ENCODE measurements at places on chromosomes 11 and 22. TPM values are rescaled to one million over a fixed set of nuclear protein-coding genes. Genes with fewer than 3 reads are reported as not detected.

The IL17REL gene
- total RNA-seq = 0.12 TPM

GRCh38 chr11:64553554-64554201 is 37.3 kb upstream of the SLC22A12 start:
- peak; percentile 74 for DNase-seq

The KREMEN1 gene
- total RNA-seq = 5.9 TPM

- no peak for DNase-seq
Measured at GRCh38 chr11:20731676-20732215, 62.4 kb downstream of the NELL1 start.

DNA sequence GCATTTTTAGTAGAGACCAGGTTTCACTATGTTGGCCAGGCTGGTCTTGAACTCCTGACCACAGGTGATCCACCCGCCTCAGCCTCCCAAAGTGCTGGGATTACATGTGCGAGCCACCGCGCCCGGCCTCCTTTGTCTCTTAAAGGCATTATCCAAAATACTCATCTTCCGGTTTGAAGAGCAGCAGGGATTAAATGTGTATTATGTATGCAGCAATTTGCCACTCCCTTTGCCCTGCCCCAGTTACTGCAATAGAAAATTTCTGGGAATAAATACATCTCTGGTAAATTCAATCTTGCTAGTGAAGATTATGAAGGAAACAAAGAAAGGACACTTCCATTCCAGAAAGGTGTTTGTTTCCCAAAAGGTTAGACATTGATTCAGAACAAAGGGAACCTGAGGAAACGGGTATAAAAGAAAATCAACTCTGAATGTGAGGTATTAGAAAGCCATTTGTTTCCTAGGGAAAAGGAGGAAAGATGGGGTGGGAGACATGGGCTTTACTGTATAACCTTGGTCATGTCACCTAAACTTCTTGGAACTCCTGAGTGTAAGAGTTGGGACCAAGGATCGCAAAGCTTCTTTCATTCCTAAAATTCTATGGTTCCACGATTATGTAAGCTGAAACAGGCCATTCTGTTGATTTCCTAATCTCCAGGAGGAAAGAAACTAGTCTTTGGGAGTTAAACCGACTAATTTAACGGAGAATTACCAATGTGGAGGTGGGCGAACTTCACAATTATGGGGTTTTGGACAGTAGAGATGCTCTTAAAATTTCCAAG is 959 bp upstream of the HIPK3 start:
- no peak for DNase-seq

DNA sequence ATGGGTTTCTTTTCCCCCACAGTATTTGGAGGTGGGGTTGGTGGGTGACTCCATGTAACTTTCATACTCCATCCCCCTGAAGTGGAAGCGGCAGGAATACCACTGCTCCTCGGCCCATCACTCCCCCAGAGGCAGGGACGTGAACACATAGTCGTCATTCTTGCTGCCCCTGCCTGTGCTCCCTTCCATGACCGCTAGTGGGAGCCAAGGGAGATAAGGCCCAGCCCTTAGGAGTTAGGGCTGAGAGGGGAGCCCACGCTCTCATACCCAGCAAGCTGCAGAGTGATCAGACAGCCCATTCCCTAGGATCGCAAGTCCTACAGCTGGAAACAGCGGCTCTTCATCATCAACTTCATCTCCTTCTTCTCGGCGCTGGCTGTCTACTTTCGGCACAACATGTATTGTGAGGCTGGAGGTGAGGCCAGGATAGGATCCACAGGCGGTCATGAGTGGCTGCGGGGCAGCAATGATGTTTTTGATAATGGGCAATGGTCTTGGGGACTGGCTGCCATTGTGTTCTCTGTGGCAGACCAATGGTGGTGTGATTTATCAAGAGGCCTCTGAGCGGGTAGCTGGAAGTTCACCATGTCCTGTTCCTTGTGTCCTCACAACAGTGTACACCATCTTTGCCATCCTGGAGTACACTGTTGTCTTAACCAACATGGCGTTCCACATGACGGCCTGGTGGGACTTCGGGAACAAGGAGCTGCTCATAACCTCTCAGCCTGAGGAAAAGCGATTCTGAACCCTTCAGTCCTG is 15.9 kb downstream of the RHOG start:
- DNase-seq = no peak

The TEX54 gene
- total RNA-seq = not detected

GRCh38 chr11:78851878-78852586 is 277.4 kb upstream of the NARS2 start:
- DNase-seq = no peak

DNA sequence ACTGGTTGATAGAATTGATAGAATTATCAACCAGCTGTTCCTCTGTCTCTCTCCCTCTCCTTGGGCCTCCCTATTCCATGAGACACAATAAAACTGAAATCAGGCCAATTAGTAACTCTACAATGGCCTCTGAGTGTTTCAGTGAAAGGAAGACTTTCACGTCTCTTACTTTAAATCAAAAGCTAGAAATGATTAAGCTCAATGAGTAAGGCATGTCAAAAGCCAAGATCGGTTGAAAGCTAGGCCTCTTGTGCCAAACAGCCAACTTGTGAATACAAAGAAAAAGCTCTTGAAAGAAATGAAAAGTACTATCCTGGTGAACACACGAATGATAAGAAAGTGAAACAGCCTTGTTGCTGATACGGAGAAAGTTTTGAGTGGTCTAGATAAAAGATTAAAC is 16.6 kb downstream of the PIH1D2 start:
- DNase-seq = no peak

The CBLIF gene
- not detected for total RNA-seq

DNA sequence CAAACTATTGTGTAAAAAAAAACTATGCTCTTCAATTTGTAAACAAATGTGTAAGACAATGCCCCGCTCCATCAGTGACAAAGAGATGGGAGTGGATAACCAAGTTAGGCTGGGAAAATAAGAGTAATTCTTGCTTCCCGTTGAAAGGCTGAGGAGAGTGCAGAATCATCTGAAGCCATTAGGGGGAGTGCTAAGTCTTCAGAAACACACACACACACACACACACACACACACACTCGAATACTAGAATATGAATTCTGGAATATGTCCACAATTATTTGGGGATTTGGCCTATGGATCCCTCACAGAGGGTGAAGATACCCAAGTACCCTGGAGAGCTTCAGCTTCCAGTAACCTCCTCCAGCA is 27.8 kb upstream of the ROBO3 start:
- no peak for DNase-seq

- peak; percentile 60 for DNase-seq
Measured at GRCh38 chr22:49966774-49967705, 6.5 kb downstream of the PIM3 start.

The B3GAT1 gene
- not detected for total RNA-seq

The INSC gene
- not detected for total RNA-seq

- no peak for DNase-seq
Measured at GRCh38 chr22:48888466-48889208, 939.0 kb downstream of the BRD1 start.

The ROM1 gene
- 11.9 TPM for total RNA-seq

GRCh38 chr11:36702330-36703054 is 104.5 kb upstream of the RAG2 start:
- no peak for DNase-seq

The FXYD6 gene
- 85.3 TPM for total RNA-seq

DNA sequence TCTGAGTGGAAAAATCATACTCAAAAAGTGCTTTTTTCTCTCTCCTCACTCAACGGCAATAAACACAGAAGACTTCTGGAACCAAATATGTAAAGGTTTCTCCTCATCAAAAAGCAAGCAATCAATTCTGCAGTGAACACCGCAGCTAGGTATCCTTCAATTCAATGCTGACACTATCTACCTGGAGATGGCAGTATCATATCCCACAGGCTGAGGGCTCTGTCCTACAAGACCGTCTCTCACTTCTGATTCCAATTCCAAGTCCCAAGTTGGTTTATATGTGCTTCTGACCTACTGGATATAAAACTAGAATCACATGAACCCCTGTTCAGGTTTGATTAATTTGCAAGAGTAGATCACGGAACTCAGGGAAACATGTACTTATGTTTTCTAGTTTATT is 59.7 kb upstream of the LUZP2 start:
- DNase-seq = no peak

- no peak for DNase-seq
Measured at GRCh38 chr11:119519796-119520195, 96.8 kb upstream of the THY1 start.

The ARHGAP20 gene
- total RNA-seq = 20.3 TPM

The KRTAP5-1 gene
- not detected for total RNA-seq

DNA sequence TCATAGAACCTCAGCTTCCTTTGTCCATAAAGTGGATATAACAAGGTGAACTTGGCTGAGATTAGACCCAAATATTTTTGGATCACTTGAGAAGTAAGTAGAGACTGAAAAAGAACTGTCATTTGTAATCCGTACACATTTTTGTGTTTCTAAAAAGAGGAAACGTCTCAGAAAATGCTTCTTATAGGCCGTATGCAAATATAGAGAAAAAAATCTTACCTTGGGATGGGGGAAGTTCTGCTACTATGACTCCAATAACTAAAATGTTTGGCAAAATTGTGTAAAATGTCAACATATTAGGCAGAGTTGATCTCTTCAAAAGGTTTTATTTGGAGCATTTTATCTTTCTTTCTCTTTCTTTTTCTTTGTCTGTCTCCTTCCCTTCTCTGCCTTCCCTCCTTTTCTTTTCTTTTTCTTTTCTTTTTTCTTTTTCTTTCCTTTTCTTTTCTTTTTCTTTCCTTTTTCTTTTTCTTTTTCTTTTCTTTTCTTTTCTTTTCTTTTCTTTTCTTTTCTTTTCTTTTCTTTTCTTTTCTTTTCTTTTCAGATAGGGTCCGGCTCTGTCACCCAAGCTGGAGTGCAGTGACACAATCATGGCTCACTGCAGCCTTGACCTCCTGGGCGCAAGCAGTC is 48.2 kb downstream of the ADM start:
- DNase-seq = no peak

The THAP7 gene
- 45.9 TPM for total RNA-seq

DNA sequence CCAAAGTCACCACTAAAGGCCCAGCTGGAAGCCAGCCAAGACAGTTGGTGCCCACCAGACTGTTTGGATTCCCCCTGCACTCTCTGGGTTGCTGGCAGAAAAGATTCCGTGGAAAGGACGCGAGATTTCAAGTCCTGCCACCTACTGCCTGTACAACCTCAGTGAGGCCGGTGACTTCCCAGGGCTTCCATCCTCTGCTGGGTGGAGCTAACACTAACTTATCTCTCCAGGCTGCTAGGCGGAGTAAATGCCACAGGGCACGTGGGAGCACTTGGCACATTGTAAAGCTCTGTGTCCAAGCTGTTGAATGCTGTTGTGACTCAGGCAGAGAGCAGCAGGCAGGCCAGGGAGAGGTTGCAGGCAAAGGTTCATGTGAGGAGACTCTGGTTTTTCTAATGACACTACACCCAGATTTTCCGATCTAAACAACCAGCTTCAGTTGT is 50.9 kb upstream of the CDON start:
- DNase-seq = peak; percentile 88

DNA sequence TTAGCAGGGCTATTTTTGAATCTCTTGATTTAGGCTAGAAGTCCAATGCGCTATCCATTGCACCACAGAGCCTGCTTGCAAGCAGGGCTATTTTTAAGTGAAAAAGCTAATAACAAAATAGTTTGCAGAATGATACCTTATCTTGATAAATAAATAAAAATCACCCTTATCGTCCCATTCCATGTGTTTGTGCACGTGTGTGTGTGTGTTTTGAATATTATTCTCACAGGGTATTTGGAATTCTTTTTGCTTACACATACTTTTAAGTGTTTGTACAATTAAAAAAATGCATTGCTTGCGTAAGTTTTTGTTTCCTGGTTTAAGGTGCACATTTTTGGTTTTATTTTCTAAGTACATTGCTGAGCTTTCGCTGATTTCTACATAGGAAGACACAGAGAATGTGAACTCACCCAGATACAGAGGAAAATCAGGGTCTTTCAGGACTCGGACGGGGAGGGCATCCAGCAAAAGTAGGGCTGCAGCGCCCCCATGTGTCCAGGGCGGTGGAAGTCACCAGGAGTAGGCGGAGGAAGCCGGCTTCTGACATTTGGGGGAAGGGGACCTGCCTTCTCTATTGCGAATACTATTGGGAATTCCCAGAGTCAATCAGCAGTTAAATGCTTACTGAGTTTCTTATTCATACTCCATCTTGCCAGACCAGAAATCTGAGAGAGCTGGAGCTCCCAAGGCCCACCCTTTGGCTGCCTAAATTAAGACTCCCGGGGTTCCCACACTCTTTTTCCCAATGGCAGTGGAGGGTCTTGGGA is 27.3 kb downstream of the SLC1A2 start:
- peak; percentile 87 for DNase-seq

GRCh38 chr22:36337365-36338130 is 50.2 kb downstream of the MYH9 start:
- no peak for DNase-seq

The ROBO4 gene
- total RNA-seq = 11.2 TPM

GRCh38 chr11:124646148-124646547 is 23.5 kb downstream of the TBRG1 start:
- no peak for DNase-seq

Data from uterus (tissue), 4 donors.